ENCODE measurements at places on chromosomes 12 and 14.

DNA sequence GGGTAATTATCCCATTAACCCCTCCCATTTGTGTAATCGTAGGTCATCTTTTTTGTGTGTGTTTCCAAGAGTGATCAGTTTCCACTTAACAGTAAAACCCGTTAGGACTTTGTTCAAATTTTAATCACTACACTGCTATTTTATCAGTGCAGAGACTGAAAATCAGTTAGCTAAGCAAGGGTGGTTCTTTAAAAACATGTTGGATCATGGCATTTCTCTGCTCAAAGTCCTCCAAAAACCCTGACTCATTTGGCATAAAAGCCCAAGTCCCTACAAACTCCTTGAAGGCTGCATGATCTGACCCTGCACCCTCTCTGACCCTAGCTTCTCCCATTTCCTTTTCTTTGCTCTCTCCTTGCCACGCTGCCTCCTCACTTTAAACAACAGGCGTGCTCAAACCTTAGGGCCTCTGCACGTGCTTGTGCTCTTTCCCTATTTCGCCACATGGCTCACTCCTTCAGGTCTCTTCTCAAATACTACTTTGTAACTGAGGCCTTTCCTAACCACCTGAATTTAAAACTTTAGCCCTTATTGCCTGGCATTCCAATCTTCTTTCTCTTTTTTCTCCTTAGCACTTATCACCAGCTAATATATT lies 13.2 kb upstream of the OVCH1 start:
- DNase-seq: no peak

DNA sequence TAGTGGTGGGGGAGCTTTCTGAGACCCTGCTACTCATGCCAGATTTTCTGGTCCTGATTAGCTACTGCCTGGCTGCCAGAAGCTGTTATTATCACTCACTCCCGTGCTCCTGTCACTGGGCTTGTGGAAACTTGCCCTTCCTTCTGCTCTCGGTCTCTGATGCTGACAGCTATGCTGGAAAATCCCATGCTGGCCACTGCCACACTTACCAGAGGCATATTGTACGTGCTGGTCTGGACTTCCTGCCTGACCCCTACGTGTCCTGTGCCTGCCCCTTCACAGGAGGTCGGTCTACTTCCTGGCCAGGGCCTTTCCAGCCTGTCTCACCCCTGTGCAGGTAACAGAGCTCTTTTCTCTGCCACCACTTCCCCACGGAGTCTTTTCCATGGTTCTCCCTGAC lies 149.4 kb upstream of the PLEKHG7 start:
- DNase-seq: no peak

DNA sequence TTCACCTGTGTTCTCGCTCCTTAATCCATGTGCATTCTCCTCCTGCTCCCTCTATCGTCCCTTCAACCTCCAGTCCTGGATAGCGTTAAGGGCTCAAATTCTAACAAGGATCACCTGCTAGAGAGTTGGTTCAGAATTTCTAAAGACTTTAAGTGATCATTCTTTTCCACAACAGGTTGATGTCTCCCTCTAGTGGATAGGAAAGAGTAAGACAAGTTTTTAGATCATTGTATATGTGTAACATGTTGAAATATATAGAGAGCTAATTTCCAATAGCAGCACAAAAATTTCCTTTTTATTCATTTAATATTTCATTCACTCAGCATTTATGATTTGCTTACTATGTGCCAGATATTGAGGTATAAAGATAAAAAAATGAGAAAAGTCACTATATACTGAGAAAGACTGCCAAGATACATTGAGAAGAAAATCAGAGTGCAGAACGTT lies 9.3 kb upstream of the ESR2 start:
- DNase-seq: no peak

- DNase-seq: no peak
These were observed 22.9 kb upstream of the RNF34 start for GRCh38 chr12:121376754-121377697.

- no peak for DNase-seq
These were observed 78.8 kb downstream of the OSBPL8 start for GRCh38 chr12:76480796-76481195.

DNA sequence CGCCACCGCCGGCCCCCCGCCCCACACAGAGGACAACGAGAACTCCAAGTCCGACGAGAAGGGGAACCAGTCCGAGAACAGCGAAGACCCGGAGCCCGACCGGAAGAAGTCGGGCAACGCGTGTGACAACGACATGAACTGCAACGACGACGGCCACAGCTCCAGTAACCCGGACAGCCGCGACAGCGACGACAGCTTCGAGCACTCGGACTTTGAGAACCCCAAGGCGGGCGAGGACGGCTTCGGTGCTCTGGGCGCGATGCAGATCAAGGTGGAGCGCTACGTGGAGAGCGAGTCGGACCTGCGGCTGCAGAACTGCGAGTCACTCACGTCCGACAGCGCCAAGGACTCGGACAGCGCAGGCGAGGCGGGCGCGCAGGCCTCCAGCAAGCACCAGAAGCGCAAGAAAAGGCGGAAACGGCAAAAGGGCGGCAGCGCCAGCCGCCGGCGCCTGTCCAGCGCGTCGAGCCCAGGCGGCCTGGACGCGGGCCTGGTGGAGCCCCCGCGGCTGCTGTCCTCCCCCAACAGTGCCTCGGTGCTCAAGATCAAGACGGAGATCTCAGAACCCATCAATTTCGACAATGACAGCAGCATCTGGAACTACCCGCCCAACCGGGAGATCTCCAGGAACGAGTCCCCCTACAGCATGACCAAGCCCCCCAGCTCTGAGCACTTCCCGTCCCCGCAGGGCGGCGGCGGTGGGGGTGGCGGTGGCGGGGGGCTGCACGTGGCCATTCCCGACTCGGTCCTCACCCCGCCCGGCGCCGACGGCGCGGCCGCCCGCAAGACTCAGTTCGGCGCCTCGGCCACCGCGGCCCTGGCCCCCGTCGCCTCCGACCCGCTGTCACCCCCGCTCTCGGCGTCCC lies 150.9 kb downstream of the EGLN3 start:
- no peak for DNase-seq

- DNase-seq: no peak
These were observed 10.4 kb downstream of the KRT83 start for GRCh38 chr12:52310622-52311284.

DNA sequence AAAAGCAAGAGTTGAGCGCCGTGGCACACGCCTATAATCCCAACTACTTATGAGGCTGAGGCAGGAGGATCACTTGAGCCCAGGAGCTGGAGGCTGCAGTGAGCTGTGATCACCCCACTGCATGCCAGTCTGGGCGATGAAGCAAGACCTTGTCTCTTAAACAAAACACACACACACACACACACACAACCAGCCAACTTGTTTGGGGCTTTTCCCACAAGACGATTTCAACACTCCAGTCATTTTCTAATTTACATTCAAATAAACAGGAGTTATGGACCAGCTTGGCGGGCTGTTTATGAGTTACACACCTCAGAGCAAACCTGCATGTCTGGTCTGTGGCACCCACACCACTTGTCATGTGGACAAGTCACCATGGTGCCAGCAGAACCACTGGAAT lies 6.7 kb downstream of the GLTP start:
- DNase-seq: no peak

GRCh38 chr12:93447555-93448290 lies 6.0 kb upstream of the UBE2N start:
- DNase-seq: no peak

DNA sequence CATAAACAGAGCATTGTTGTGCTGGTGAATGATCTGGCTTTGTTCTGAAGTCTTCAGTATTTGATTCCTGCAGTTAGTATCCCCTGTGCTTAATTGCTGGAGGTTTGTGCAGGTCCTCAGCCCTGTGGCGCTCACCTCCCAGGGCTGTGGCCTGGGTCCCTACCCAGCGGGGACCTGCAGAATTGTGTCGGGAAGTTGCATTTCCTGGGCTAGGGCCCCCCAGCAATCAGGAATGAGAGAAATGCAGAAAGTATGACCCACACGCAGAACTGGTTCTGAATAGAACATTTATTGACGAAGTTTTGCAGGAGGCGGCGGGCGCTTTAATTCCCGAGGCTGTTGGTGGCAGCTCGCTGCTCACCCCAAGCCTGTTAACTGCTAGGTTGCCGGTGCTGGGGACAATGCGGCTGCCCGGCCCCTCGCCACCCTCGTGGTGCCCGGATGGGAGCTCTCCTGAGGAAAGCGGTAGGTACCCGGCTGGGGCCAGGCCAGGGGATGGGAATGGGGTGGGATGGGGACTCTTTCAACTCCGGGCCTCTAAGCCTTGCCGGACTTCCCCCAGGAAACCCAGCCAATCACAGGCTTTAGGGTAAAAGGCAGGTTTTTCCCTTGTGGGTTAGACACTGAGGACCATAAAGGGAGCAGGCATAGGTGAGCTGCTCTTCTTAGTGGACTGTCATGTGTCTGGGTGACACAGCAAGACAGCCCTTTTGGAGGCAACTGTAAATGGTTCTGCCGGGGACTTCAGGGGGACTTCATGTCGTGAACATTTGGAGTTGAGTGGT lies 11.6 kb downstream of the PLEKHG3 start:
- DNase-seq: no peak

- DNase-seq: peak; percentile 72
These were observed 17.5 kb downstream of the ANAPC5 start for GRCh38 chr12:121334513-121335343.

DNA sequence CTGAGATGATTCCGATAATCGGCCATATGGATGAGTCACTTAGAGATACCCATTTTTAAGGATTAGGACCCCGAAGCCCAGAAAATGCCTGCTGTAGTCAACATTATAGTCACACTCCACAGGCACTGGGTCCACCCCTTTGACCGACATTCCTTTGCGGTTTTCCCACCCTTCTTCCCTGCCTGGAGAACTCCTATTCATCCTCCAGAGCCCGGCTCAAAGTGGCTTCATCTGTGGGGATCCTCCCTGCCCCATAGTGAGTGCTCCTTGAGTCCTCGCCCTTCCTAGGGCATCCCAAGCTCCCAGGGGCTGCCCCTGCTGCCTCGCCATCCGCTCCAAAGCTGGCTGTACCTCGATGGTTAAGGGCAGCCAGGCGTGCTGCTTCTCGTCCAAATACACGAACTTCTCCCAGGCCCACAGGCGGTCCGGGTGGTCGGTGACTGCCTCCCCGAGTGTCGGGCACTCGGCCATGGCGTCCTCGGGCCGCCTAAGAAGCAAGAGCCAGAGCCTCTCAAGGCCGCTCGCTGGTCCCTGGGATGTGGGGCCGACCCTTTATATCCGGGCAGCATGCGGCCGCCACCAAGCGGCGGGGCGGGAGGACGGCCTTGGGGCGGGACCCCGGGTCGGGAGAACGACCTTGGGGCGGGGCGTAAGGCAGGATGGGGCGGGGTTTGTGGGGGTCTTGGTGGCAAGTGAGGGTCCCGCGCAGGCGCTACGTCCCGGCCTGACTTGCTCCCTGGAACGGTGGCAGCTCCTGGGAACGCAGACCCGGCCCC lies at the start of gene TCL1A:
Gene TCL1A, minus strand, starts transcription at position 530 of the 776 bp plus-strand sequence. Its CDS starts 59 bp downstream, at position 471.
- no peak for DNase-seq

DNA sequence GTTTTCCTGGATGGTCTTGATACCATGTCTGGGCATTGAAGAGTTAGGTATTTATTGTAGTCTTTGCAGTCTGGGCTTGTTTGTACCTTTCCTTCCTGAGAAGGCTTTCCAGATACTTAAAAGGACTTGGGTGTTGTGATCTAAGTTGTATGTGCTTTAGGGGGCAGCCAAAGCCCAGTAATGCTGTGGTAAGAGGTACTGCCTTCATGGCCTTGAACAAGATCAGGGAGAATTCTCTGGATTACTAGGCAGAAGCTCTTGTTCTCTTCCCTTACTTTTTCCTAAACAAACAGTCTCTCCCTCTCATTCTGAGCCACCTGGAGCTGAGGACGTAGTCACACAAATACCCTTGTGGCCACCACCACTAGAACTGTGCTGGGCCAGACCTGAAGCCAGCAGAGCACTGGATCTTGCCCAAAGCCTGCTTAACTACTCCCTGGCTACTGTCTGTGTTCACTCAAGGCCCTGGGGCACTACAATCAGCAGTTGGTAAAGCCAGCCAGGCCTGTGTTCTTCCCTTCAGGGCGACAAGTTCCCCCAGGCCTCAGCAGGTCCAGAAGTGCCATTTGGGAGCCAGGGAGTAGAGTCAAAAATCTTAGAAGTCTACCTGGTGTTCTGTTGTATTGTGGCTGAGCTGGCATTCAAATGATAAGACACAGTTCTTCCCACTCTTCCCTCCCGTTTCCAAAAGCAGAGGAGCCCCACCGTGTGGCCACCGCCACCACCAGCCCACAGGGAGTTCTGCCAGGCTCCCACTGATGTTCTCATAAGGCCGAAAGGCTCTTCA lies 11.4 kb downstream of the PRORP start:
- no peak for DNase-seq

- DNase-seq: peak; percentile 58
These were observed 17.0 kb downstream of the ZDHHC22 start for GRCh38 chr14:77124345-77125280.

GRCh38 chr14:101535232-101535631 lies 26.1 kb upstream of the DIO3 start:
- DNase-seq: peak; percentile 5

DNA sequence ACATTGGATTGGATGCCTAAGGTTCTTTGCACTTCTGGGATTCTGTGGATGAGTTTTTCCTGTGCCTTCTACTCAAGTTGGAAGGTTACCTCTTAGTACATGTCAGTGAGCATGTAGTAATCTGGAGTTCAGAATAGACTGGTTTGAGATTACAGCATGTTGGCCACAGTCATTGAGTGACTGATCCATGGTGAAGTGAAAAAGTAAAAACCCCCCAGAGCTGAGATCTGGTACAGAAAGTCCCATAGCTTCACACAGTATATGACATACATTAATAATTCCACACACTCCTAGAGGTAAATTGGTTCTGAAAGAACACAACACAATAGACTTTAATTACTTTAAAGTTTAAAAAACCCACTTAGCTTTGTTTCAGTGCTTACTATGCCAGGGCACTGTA lies 11.9 kb upstream of the CCND2 start:
- no peak for DNase-seq

DNA sequence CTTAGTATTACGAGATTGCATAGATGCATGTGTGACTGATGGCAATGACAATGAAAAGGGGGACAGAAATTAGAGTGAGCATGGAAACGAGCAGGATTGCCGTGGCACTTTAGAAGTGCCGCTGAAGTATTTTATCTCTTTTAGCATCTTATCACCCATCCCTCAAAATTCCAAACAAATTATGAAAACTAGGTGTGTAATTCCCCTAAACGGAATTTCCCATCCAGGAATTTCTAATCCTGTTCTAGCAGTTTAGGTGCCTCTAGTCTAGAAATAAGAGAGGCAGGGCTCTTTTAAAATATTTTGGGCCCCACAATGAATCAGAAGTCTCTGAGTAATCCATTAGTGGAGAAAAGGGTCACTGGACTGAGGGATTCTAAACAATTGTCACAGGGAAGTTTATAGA lies 947 bp downstream of the TMEM52B start:
- no peak for DNase-seq

- DNase-seq: no peak
These were observed 130.8 kb upstream of the BMP4 start for GRCh38 chr14:54087376-54087775.
